Activated B cell treated with CpG ODN at 0.5 μM for 24 hours (primary cell): ENCODE measurements at places on chromosomes 12 and 14. TPM values are rescaled to one million over a fixed set of nuclear protein-coding genes. Genes with fewer than 3 reads are reported as not detected.

The CHPT1 gene
- total RNA-seq = 36.8 and 42.7 TPM in 2 replicates

The FGD4 gene
- 1.8 and 1.9 TPM in 2 replicates for total RNA-seq

- no peak for DNase-seq
Observed at GRCh38 chr12:67873355-67873754, 115.9 kb upstream of the IFNG-AS1 start.

DNA sequence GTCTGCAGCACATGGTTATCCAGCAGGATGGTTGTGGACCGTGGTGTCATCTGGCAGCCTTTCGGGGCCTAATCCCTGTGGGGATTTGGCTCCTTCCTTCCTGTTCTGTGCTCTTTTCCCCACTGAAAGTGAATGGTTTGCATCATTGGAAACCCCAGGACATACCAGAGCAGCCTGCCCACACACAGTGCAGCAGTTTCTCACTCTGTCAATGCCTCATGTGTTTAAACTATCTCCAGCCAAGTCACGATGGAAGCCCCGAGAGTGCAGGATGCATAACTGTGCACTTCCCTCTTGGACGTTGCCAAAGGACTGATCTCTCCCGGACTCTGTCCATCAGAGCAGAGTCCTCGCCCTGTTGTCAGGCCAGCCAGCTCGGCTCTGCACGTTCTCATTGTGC is 29.0 kb upstream of the AMN start:
- no peak for DNase-seq

The DIO3 gene
- total RNA-seq = not detected in 2 replicates

GRCh38 chr14:103014466-103015228 is 42.7 kb downstream of the CDC42BPB start:
- DNase-seq = no peak

DNA sequence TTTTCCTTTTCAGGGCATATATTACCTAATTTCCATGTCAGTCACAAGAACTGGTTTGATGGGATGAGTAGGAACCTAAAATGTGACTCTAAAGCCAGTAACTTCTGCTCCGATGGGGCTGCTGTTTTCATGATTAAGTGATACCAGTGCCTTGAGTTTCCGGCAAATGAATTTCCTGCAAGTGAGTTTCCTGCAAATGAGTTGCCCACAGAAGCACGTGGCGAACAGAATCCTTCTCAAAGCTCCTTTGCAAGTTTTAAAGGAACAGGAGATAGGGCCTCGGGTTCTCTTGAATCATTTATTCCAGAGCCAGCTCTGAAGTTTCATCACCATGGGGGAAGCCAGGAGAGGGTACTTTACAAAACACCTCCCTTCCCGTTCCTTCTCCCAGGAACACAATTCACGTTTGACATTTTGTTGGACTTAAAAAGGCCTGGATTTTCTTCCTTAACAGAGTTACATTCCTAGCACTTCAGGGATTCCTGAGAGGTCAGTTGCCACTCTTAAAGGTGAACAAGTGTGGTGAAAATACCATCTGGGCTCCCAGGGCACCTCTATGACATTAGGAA is 2.2 kb upstream of the PPTC7 start:
- no peak for DNase-seq

The SLCO1A2 gene
- total RNA-seq = not detected in 2 replicates

GRCh38 chr14:49538852-49539251 is 47.3 kb downstream of the RPS29 start:
- DNase-seq = no peak

- DNase-seq = peak; percentile 26
Observed at GRCh38 chr12:131608740-131609690, 101.9 kb upstream of the SFSWAP start.

- no peak for DNase-seq
Observed at GRCh38 chr14:32824195-32824594, 114.5 kb upstream of the NPAS3 start.

- DNase-seq = no peak
Observed at GRCh38 chr14:105876158-105876557, 349.8 kb downstream of the TMEM121 start.

GRCh38 chr12:904010-904414 is 45.5 kb downstream of the RAD52 start:
- no peak for DNase-seq

The WSCD2 gene
- 1.4 and 1.9 TPM in 2 replicates for total RNA-seq

The MED6 gene
- total RNA-seq = 50.5 and 57.0 TPM in 2 replicates

DNA sequence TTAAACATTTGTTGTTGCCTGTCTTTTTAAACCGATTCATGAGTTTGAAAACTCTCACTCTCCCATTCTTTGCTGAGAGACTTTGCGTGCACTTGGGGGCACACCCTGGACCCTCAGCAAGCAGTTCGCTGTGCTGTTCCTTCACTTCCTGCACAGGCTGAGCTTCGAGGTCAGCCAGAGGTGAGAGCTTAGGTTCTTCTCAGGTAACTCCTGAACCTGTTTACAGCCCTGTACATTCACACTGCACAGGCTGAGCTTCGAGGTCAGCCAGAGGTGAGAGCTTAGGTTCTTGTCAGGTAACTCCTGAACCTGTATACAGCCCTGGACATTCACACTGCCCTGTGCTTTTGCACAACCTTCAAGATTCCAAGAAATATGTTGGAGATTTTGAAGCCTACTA is 9.8 kb upstream of the CLECL1 start:
- no peak for DNase-seq

- DNase-seq = no peak
Observed at GRCh38 chr14:59195912-59196311, 7.4 kb downstream of the DAAM1 start.

DNA sequence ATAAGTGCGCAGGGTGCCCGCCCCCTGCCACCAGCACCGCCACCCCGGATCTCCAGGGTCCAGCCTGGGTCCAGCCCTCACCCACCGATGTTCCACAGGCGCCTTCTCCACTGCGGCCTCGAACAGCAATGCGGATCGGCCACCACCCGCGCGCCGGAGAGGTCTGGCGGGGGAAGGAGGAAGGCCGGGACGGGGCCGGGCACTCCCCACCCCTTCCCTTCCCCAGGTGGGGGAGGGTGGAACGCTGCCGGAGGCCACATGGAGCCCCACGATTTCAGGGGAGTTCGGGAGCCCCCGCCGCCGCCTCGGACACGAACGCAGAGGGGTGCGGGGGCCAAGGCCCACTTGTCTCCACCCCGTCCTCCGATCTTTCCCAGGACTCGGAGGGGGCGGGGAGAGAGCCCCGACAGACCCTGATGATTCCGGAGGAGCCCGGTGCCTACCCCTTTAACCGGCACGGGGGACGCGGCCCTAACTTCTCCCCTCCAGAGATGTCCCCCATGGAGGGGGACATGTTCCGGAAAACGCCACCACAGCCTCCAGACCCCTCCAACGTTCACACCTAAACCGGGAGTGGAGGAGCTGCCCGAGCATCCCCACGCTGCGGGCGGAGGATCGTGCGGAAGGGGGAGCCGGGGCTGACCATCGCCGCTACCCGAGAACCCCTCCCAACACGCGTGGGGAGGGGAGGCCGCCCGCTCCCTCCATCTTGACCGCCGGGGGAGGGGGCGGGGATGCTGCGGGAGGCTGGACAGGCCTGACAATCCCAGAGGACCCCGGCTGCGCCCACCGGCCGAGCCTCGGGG is 1.1 kb downstream of the ATXN2 start:
- DNase-seq = peak; percentile 42

DNA sequence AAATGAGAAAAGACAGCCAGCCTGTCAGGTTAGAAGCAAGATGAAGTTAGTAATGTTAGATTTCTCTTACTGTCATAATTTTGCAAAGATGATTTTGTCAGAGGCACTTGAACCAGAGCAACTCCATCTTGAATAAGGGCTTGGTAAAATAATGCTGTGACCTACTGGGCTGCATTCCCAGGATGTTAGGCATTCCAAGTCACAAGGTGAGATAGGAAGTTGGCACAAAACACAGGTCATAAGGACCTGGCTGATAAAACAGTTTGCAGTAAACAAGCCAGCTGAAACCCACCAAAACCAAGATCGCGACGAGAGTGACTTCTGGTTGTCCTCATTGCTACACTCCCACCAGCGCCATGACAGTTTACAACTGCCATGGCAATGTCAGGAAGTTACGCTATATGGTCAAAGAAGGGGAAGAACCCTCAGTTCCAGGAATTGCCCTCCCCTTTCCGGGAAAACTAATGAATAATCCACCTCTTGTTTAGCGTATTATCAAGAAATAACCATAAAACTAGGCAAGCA is 1313.5 kb upstream of the TMEM132C start:
- DNase-seq = no peak

DNA sequence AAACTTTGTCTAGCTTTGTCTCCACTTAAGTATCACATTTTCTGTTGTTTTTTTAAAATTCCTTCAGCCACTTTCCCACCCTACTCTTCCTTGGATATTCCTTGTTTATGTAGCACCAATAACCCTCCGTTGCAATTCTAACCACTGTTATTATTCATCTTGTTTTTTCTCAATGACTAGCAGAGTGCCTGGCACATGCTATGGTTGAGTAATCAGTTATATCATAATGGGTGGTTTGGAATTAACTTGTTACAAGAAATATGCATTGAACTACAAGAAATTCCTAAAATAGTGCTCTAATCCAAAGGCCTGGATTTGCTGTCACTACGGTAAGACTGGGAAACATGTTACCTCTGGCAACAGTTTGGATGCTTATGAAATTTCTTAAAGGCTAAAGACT is 756.6 kb downstream of the NOVA1 start:
- DNase-seq = no peak

The CCDC38 gene
- total RNA-seq = 0.09 and 0.42 TPM in 2 replicates

The OTOGL gene
- total RNA-seq = not detected in 2 replicates

GRCh38 chr14:98203421-98203820 is 1068.6 kb downstream of the BCL11B start:
- no peak for DNase-seq

The LALBA gene
- not detected in 2 replicates for total RNA-seq

The WNT5B gene
- total RNA-seq = 0.69 and 1.0 TPM in 2 replicates

DNA sequence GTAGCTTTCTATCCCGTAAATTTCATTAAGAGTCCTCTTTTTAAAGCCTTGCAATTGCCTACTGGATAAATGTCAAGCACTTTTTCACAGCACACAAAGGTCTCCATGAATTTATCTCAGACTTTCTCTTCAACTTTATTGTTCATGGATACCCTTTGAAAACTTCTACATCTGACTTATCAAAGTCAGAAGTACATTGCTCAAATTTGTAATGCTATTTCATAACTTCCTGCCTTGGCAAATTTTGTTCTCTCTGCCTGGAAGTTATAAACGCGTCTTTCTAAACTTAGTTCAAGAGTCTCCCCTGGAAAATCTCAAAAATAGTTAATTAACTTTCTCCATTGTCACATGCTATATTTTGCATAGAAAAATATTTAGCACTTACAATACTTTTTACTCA is 55.9 kb upstream of the RERGL start:
- no peak for DNase-seq

- DNase-seq = no peak
Observed at GRCh38 chr14:57401501-57401900, 11.1 kb downstream of the NAA30 start.

DNA sequence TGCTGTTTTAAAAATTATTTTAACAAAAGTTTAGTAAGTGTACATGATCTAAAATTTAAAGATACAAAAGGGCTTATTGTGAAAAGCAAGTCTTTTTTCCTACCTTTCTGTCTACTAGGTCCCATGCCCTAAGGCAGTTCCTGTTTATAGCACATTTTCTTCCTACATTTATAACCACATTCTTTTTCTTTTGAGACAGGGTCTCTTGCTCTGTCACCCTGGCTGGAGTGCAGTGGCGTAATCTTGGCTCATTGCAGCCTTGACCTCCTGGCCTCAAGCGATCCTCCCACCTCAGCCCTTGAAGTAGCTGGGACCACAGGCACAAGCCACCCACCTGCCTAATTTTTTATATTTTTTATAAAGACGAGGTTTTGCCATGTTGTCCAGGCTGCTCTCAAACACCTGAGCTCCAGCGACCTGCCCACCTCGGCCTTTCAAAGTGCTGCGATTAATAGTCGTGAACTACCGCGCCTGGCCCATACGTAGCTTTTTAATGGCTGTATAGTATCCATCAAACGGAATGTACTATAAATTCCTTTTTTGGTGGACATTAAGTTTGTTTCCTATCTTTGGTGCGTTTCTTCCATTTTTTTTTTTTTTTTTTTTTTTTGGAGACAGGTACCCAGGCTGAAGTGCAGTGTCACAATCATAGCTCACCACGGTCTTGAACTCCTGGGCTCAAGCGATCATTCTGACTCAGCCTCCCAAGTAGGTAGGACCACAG is 20.9 kb downstream of the FRS2 start:
- DNase-seq = no peak

DNA sequence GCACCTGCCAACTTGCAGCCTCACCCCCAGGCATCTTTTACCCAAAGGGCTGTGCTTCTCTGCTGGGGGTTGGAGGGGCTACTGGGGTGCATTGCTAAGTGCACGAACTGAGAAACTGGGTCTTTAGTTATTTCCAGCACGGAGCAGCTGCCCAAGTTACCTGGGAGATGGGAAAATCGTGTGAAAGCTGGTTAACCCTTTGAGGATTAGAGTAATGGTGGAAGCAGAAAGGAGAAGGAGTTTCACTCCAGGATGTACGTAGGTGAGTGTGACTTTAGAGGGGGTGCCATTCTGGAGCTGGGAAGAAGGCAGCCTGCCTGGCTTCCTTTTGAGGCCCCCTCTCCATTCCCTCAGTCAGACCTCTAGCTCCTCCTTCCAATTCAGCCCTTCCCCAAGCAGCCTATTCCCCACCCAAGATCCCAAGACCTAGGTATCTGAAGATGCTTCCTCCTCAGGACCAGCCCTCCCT is 1.0 kb upstream of the ADCY6 start:
- no peak for DNase-seq

The P3H3 gene
- not detected in 2 replicates for total RNA-seq
